Stimulated activated CD4-positive, alpha-beta T cell treated with anti-CD3 and anti-CD28 coated beads, Interleukin-15, amount 100 ng/mL, for 24 hours (primary cell): ENCODE measurements at places on chromosomes 16 and 17.
A peak's percentile ranks its signal among the peaks of the same experiment; 100 is the strongest.

GRCh38 chr17:1638171-1638590 lies 7.4 kb downstream of the SCARF1 start:
- DNase-seq: no peak

- peak; percentile 14 for DNase-seq
These were observed 77.6 kb upstream of the CACNG3 start for GRCh38 chr16:24178496-24178895.

- DNase-seq: peak; percentile 78
These were observed at the start of gene SKAP1 for GRCh38 chr17:48429638-48430586. TSS of gene SKAP1 (minus strand) at chr17:48430214.

GRCh38 chr17:17539591-17539990 lies 43.4 kb upstream of the RASD1 start:
- no peak for DNase-seq

- no peak for DNase-seq
These were observed 45.5 kb upstream of the NLK start for GRCh38 chr17:27997044-27997401.

DNA sequence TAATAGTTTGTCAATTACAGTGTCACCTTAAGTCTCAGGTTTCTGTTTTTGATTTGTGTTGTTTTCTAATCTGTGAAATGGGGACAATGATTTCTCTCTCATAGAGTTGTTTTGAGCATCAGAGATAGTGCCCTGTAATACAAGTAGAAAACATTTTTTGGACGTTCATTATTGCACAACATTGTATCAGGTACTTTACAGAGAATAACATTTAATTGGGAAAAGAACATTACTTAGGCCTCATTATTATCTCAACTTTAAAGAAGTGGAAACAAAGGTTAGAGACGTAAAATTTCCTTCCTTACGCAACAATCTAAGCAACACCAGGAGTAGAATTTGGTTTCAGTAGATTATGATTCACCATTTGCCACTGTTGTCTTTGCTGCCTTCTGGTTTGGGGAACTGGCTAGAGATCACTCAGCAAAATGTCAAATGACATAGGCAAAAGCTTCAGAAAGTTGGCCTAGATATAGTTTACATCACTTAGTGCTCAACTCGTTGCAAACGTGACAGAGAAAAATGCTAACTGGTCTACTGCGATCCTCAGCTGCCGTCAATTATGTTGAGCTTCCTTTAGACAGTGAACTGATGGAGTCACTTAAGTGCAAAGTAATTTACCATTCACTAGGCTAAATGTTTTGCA lies 1026.8 kb downstream of the CDH11 start:
- no peak for DNase-seq

DNA sequence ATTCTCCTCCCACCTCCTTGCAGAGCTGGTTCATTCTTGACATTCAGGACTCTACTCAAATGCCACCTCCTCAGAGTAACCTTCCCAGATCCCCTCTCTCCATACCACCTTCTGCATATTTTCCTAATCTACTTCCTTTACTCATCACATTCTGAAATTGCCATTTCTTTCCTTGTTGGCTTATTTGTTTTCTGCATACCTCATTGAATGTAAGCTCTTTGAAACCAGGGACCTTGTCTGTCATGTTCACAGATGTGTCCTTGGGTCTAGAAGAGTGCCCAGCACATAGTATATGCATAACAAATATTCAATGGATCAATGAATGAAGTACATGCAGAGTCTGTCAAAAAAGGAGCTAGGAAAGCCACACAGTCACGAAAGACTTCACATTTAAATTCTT lies 7.8 kb upstream of the LONP2 start:
- no peak for DNase-seq

DNA sequence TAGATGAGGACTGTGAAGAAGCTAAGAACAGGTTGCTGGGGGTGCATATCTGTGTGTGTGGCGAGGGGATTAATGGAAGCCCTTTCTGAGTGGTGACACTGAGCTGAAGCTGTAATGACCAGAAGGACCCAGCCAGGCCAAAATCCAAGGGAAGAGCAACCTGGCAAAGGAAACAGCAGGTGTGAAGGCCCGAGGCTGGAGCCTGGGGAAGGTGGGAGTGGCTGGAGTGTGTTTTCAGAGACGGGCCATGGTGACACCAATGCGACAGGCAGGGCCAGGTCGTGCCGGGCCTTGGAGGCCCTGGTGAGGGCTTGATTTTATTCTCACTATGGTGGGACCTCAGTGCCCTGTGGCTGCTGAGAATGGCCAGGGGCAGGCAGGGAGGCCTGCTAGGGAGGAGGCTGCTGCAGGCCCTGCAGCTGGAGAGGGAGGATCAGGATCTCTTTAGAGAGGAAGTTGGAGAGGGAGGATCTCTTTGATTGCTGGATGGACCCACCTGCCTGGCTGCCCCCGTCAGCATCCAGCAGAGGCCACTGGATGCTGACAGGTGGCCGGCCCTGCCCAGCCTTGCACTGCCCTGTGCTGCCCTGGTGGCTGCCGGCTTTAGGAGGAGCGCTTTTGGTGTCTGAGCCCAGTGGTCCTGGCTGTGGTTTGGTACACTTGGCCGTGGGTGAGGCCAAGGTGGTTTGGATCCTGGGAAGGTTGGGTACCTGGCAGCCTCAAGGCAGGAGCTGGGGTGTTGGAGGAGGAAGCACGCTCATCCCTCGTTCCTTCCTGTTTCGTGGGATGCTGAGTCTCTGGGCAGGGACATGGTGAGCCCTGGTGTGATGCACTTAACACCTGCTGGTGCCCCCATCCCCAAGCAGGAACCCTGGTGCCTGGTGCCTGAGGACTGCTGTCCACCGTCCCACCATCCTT lies 188.3 kb downstream of the SEC14L1 start:
- no peak for DNase-seq

GRCh38 chr16:50751528-50751927 lies 9.6 kb downstream of the CYLD start:
- DNase-seq: no peak

- DNase-seq: no peak
These were observed 97.9 kb downstream of the HS3ST3B1 start for GRCh38 chr17:14398766-14399165.

DNA sequence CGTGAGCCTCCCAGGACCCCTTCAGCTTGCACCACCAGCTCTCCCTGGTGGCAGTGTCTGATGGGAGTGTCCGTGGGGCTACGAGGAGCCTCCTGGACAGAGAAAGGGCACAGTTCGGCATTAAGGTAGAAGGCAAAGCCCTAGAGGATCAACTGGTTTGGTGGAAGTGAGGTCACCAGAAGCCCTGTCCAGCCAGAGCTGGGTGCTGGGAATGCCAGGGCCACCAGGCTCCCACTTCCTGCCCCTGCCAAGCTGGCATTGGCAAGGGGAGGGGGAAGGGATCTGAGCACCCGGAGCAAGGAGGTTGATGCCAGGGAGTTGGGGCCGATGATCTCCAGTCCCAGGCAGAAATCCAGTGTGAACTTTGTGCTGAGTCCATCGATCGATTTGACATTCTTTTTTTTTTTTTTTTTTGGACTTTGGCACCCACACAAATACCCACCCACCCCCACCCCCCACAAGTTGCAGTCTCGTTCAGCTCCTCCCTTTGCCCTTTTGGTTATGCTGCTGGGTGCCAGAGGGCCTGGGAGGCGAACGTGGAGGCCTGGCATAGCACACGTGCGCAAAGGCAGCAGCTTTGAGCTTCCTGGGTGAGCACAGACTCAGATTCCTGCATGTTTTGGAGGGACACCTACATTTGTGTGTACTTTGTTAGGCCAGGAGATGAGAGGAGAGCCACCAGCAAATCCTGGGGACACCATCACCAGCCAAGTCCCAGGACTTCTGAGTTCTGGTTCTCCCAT lies 2.1 kb downstream of the NHERF1 start:
- DNase-seq: peak; percentile 48

GRCh38 chr17:1089915-1090314 lies 89.9 kb downstream of the ABR start:
- no peak for DNase-seq

DNA sequence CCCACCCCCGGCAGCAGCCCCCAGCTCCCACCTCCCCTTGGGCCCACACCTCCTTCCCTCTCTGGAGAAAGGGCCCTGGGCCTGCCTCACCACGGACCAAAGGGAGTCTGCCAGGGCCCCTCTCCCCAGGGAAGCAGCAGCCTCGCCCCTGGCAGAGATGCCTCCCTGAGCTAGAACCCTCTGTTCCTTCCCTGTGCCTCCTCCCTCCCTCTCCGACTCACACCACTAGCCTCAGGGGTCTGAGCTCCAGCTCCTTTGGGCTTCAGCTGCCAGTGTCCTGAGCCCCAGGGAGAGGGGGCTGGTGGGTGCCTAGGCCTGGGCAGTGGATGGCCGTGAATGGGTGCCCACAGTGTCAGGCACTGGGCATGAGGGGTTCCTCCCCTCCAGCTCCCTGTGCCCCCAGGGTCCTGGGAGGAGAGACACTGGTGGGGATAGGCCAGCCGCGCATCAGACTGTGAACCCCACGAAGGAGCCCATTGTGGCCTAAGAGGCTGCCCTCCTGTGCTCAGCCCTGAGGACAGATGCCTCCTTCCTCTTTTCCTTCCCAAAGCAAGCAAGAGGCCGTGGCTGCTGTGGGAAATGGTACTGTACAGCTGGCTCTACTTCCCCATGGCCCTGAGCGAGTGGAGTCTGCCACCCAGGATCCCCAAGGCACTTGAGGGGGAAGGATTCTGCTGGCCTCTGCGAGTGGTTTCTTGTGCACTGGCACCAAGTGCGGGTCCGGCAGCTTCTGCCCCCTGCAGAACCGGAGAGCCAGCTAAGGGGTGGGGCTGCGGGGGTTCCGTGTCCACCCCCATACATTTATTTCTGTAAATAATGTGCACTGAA lies 20.7 kb downstream of the MMP15 start:
- DNase-seq: no peak

GRCh38 chr17:44558710-44559633 lies 1.7 kb downstream of the FZD2 start:
- DNase-seq: peak; percentile 7

DNA sequence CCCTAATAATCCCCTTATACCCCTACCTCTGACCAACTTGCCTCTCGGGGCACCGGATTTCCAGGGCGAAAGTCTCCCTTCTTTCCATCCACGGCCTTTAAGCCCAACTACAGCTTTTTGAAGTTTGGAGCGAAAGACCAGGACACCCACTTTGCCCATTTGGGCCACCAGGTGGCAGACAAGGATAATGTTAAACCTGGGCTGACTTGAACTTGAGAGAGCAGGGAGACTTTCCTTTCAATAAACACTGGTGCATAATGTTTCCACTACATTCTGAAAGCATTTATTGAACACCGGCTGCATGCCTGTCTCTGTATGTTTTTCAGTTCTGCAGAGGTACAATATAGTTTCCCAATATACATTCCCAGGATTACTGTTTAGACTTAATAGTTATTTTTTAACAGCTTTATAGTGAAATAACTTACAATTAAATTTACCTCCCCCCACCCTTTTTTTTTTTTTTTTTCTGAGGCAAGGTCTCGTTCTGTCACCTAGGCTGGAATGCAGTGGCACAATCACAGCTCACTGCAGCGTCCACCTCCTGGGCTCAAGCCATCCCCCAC lies 6.9 kb upstream of the CES3 start:
- DNase-seq: peak; percentile 85

GRCh38 chr17:61168506-61168905 lies 231.1 kb upstream of the TBX2 start:
- DNase-seq: no peak

DNA sequence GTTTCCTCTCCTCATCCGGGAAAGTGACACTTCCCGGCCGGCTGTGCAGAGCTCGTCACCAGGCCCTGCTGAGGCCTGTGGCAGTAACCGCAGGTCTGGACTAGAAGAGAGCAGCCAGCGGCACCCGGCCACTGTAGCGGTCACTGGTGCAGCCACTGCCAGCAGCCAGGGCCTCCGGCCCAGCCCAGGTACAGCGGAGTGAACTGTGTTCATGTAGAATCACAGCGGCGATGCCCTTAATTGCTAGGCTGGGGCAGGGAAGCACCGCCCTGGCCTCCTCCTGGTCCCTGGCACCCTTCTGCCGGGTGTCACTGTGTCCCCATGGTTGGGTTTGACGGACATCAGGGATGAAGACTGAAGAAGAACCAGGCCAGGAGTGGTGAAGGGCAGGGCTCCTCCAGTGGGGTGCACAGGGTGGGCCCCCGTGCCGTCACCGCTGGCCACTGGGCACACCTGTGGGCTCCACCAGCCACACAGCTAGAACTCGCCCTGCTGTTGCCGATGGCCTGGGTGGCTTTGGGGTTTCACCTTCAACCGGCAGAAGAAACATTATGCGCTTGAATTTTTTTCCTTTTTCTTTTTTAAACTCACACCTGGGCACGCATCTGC lies 165.2 kb upstream of the CHMP6 start:
- no peak for DNase-seq

- DNase-seq: no peak
These were observed 80.7 kb downstream of the HS3ST3A1 start for GRCh38 chr17:13520899-13521572.

GRCh38 chr16:89534252-89534756 lies 26.1 kb downstream of the SPG7 start:
- DNase-seq: peak; percentile 9

- no peak for DNase-seq
These were observed 6.1 kb downstream of the SSTR5 start for GRCh38 chr16:1078579-1079021.

DNA sequence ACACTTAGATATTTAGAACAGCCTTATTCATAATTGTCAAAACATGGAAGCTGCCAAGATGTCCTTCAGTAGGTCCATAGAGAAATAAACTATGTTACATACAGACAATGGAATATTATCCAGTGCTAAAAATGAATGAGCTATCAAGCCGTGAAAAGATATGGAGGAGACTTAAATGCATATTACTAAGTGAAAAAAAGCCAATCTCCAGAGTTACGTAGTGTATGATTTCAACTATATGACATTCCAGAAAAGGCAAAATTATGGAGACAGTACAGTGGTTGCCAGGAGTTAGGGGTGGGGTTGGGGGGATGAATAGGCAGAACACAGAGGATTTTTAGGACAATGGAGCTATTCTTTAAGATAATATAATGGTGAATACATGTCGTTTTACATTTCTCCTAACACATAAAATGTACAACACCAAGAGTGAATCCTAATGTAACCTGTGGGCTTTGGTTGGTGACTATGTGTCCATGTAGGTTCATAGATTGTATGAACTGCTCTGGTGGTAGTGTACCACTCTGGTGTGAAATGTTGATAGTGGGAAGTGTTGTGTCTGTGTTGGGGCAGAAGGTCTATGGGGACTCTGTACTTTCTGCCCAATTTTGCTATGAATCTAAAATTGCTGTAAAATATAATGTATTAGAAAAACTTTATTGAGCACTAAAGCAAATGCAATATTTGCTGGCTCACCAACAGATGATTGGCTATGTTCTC lies 122.6 kb downstream of the USP22 start:
- DNase-seq: no peak

GRCh38 chr17:45171338-45172231 lies 9.9 kb downstream of the HEXIM2 start:
- no peak for DNase-seq
